ENCODE measurements at places on chromosomes 13 and 19.

DNA sequence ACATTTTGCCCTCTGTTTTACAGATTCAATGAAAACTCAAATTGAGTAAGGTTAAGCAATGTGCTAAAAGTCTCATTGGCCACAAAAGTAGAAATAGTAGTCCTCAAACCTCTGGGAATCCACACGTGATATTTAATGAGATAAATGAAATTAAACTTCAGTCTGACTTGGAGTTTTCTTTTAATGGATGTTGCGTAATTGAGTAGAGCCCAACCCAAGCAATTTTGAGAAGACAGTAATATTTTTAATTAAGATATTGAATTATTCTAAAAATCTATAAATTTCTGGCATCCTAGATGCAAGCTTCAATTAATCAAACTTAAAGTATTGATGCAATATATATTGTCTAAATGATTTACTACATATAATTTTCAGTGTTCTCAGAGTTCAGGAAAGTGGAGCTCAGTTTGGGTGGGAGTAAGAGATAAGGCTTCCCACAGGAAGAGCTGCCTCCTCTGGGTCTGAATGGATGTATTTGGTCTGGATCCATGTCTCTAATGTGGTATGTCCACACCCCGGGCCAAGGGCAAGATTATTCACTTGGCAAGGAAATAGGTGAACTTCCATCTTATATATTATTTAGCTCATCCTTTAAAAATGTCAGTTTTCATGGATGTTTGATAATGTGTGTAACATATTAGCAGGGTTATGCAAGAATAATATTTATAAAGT lies 6.9 kb downstream of the MBNL2 start:
- no peak for DNase-seq

GRCh38 chr13:41652735-41653361 lies 195.5 kb downstream of the RGCC start:
- no peak for DNase-seq

- DNase-seq, result no peak
Measured at GRCh38 chr13:51697181-51697580, 106.8 kb downstream of the DHRS12 start.

GRCh38 chr13:95957331-95957730 lies 95.9 kb downstream of the UGGT2 start:
- DNase-seq, result no peak

GRCh38 chr13:62697701-62698100 lies 1282.1 kb upstream of the PCDH20 start:
- DNase-seq, result no peak

GRCh38 chr19:47323872-47324271 lies 8.1 kb upstream of the C5AR2 start:
- DNase-seq, result no peak

DNA sequence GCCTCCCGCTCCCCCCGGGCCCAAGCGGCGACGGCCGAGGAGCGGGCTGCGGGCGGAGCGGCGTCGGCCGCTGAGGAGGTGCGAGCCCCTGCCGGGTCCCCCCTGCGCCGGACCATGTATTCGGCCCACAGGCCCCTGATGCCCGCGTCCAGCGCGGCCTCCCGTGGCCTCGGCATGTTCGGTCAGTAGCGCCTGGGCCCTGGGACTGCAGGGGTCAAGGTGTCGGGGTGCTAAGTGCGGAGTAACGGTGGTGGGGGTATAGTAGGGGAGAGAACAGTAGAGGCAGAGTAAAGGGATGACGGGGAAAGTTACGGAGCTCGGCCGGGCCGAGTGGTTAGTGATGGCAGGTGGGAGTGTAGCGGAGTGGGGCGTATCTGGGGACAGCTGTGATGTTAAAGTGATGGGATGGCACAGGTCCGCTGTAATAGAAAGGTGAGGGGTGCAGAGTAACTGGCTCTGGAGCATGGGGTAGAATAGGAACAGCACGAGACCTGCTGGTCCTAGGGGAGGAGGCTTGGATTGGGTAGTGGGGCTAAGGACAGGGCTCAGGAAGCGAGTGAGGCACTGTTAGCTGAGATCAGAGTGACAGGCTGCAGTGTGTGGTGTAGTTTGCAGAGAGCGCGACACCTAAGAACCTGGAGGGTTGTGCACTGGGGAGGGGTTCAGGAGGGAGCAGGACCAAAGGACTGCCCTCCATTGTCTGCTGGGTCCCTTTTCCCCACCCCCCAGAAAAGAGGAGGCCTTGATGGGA lies 15.7 kb downstream of the CIC start:
- DNase-seq, result no peak

DNA sequence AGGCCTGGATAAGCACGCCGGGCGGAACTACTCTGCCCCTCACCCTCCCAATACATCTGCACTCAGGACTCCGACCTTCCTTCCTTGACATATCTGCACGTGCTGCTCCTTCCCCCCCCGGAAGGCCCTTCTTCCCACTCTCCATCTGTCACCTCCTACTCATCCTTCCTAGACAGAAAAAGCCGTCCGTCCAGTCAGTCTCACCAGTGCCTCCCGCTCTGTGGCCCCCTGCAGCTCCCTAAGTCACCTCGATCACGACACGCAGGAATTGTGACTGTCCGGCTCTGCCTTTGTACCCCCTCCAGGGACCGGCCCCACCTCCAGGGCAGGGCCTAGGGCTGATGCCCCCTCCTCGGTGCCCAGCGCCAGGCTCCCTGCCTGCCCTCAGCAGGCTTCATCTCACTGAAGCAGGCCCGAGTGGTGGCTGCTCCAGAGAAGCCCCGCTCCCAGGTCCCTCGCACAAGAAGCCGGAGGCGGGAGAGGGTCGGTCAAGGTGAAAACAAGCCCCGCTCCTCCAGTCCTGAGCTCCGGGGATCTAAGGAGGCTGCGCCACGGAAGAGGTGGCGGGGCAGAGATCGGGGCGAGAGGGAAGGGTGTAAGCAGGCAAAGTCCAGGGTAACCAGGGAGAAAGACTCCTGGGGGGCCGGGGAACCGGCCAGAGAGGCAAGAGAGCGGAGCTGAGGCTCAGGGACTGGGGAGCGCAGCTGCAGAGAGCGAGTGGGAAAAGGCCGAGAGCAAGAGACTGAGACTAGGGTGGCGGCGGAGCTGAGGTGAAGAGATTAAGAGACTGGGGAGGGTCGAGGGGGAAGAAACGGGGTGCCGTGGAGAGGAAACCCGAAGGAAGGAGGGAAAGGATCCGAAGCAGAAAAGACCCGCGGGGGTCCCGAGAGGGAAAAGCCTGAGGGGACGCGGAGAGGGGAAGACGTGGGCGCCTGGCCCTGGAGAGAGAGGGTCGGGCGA lies 1.1 kb downstream of the PPP6R1 start:
- DNase-seq, result no peak

DNA sequence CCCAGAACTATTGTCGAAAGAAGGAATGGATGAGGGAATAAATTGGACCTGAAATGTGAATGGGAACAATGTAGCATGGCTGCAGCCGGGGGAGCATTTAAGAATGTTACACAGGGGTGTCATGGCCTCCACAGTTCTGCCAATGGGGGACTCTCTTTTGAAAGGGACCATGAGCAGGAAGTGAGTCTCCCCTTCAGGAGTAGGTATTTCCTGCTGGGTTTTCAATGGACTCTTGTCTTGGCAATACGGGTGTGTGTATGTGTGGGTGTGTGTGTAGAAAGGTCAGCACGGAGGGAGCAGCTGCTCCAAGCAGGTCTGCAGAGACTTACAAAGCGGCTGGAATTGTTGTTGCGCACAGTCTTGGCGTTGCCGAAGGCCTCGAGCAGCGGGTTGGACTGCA lies 24.4 kb downstream of the MYO1F start:
- no peak for DNase-seq

DNA sequence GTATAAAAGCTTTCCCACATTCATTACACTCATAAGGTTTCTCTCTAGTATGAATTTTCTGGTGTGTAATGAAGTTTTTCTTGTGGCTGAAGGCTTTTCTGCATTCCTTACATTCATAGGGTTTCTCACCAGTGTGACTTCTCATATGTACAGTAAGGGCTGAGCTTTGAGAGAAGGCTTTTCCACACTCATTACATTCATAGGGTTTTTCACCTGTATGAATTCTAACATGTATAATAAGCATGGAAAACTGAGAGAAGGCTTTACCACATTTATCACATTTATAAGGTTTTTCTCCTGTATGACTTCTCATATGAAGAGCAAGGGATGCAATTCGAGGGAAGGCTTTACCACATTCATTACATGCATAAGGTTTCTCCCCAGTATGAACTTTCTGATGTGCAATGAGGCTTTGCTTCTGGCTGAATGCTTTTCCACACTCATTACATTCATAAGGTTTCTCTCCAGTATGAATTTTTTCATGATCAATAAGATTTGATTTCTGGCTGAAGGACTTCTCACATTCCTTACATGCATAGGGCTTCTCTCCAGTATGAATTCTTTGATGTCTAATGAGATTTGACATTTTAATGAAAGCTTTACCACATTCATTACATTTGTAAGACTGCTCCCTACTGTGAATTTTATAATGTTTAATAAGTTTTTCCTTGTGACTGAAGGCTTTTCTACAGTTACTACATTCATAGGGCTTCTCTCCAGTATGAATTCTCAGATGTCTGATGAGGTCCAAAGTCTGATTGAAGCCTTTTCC lies 42.6 kb downstream of the ZNF527 start:
- DNase-seq, result no peak

DNA sequence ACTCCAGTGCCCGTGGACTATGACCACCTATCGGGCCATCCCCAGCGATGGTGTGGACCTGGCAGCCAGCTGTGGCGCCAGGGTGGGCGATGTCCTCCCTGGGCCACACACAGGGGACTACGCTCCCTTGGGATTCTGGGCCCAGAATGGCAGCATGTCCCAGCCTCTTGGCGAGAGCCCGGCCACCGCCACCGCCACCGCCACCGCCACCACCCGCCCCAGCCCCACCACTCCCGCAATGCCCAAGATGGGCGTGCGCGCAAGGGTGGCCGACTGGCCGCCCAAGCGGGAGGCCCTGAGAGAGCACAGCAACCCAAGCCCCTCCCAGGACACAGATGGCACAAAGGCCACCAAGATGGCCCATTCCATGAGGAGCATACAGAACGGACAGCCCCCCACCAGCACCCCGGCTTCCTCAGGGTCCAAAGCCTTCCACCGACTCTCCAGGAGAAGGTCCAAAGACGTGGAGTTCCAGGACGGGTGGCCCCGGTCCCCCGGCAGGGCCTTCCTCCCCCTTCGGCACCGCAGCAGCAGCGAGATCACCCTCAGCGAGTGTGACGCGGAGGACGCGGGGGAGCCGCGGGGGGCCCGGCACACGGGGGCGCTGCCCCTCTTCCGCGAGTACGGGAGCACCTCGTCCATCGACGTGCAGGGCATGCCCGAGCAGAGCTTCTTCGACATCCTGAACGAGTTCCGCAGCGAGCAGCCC lies 142.3 kb downstream of the DPF1 start:
- DNase-seq, result no peak
